ENCODE measurements at places on chromosomes 7 and 10.

DNA sequence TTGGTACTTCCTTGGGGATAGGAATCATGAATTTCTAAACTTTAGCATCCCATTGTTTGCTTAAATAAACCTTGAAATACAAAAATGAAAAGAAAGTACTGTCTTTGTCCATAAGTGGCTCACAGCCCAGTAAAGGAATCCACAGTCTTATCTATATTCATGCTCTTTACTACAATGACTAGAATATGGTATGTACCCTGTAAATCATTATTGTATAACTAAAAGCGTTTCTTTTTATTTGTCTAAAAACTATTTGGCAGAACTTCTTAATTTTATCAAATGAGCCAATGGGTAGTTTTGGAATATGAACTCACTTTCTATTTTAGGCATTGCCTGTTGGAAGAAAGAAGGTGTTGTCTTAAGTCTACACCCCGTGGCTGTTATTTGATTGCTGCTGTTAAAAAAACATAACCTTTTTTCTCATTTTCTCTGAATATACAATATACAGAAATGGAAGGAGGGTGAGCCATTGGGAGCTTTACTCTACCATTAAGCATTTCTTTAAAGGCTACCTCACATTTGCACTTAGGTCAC, 12.4 kb upstream of the STRIP2 start:
- no peak for DNase-seq

GRCh38 chr10:71042216-71042615, 153.9 kb upstream of the PCBD1 start:
- DNase-seq, result no peak

DNA sequence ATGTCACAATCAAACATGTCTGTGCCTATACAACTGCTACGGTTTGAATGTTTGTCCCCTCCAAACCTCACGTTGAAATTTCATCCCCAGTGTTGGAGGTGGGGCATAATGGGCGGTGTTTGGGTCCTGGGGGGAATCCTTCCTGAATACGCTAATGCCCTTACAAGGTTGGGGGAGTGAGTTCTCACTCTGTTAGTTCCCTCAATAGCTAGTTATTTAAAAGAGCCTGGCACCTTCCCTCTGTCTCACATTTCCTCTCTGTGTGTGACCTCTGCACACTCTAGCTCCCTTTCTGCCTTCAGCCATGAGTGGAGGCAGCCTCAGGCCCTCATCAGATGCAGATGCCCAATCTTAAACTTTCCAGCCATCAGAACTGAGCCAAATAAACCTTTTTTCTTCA, 129.5 kb downstream of the GRM8 start:
- DNase-seq, result no peak

GRCh38 chr10:31875608-31876007, 53.0 kb downstream of the ARHGAP12 start:
- DNase-seq, result no peak

DNA sequence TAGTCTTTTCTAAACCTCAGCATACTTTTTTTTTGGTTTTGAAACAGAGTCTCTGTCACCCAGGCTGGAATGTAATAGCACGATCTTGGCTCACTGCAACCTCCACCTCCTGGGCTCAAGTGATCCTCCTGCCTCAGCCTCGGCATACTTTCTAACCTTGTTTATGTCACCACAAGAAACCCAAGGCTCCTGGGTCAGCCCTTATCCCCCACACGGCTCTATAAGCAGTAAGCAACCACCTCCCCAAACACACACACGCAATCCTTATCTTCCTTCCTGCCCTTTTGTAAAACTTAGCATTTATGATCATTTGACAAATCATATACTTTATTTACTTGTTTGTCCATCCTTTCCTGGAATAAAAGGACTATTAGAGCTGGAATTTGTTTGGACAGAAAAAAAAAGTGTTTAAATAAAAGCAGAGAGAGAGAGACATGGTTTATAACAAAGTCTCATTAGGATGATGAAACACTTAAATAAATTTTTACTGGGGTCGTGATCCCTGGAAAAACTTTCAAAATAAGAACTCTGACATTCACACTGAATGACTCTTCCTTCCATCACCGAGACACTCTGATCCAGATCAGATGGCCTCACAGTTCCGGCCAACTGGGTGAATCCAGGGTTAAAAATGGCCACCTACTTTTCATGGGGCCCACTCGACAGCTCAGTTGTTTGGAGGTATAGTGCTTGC, 72.7 kb upstream of the PIK3CG start:
- DNase-seq, result no peak

DNA sequence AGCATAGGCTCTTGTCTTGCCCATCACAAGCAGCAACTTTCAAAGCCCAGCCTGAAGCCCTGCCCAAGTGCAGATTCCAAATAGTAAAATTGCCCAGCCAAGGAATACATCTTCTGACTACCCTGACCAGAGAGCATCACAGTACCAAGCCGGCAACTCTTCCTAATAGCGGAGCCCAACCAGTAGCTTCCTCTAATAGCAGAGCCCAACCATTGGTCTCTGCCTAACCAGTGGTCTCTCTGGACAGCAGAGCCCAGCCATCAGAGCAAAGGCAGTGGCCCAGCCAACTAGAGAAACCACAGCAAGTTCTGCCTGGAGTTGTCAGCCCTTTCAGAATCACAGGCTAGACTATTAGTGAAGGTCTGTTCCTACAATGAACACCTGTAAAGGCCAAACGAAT, 285.6 kb downstream of the HGF start:
- DNase-seq, result no peak

DNA sequence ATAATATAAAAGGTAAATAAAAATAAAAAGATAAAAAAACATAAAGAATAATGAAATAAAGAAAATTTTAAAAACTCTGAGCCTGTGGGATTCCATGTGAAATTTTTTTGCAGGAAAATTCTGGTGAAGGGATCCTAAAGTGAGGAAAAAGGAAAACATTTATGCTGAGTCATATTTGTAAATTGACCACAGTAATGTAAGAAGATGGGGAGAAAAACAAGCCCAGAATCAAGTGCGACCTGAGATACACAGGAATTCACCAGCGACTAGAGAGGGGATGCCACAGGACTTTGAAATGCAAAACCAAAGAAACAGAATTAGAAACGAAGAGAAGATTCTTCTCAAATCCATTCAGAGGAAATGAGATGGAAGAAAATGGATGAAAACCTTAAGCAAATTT, 133.8 kb upstream of the PFKP start:
- DNase-seq, result no peak

DNA sequence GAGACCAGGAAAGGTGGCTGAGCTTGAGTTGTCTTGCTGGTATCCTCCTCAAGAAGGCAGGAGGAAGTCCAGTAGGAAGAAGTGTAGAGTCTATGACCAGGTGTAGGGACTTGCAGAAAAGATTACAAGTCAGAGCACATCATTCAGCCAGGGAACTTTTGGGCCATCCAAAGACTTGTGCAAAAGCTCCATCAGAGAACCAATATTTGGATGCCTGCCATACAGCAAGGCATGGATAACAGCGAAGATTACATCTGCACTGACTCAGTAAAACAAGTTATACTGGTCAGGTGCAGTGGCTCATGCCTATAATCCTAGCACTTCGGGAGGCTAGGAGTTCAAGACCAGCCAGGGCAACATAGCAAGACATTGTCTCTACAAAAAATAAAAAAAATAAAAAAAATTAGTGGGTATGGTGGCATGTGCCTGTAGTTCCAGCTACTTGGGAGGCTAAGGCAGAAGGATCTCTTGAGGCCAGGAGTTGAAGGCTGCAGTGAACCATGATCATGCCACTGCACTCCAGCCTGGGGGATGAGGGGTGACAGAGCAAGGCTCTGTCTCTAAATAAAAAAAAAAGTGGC, 13.2 kb upstream of the NMT2 start:
- DNase-seq, result no peak

- no peak for DNase-seq
These were observed 3.2 kb downstream of the MAFK start for GRCh38 chr7:1533547-1534329.

DNA sequence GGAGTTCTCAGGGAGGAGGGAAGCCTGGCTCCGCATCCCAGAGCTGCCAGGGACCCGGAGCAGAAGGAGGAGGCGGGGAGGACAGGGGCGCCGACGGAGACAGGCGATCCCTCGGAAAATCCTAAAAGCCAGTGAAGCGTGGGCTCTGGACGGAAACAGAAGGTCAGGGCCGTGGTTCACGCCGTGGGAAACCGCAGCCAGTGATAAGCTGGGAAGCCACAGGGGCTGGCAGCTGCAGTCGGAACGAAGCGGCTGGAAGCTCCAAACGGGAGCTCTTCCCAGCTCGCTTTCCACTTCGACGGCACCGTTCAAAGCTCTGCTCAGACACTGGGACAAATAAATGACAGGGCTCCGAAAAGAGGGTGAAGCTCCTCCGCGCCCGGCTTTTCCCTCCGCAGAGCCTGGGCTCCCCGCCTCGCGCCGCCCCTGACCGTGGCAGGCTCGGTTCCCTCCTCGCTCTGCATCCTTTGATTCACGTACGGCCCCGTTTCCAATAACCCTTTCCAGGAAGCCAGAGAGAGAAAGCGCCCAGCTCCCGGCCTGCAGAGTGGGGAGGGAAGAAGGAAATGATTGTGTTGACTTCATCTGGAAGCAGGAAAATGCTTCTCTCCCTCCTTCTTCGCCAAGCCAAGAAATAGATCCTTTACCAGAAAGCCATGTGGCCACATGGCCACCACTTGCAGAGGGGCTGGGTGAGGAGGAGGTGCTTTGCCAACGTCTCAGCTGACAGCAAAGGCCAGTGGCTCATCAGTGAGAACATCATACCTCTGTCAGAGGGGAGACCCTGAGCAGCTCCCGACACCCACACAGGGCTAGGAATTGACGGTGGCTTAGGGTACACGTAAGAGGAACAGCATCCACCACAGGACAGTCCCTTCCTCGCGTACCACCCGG, 57.4 kb downstream of the ADRB1 start:
- DNase-seq, result no peak

GRCh38 chr7:159114981-159115380, 29.7 kb downstream of the VIPR2 start:
- no peak for DNase-seq

- DNase-seq, result no peak
These were observed 43.4 kb downstream of the CDK1 start for GRCh38 chr10:60821656-60822055.

- DNase-seq, result no peak
These were observed 508.9 kb upstream of the NRP1 start for GRCh38 chr10:33843379-33843778.

DNA sequence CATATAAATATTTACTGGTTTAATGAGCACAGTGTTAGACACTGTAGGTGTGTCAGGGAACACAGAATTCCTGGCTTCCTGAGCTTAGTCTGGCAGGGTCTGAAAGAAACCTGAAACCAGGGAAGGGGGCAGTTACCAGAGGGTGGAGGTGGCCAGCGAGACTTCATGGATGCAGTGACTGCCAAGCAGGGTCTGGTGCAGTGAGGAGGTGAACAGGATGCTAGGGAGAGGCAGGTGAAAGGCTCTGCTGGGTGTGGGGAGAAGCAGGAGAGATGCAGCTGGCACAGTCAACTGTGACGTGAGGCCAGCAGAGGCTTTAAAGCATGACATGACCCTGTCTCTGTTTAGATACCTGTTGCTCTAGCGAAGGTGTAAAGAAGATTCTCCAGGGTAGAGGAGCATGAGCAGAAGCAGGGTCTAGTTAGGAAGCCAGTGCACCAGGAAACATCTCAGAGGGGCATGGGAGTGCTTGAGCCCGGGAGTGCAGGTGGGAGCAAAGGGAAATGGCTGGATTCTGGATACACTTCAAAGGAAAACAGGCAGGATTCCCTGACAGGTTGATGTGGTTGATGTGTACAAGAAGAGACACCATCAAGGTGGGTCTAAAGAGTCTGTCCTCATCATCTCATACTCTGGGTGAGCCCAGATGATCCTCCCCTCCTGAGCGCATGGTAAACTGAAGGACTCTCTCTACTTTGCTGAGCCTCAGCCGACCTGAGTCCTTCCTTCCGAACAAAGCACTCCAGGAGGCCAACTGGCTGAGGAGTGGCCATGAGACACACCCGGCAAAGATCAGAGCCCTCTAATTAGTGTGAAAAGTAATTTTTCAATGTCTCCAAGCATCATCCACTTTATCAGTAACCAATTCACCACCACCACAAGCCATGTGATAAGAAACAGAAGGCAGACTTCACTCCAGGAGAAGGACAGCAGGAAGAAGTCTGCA, 186.8 kb downstream of the COBL start:
- no peak for DNase-seq

- no peak for DNase-seq
These were observed 21.2 kb upstream of the MINDY3 start for GRCh38 chr10:15881542-15881941.

DNA sequence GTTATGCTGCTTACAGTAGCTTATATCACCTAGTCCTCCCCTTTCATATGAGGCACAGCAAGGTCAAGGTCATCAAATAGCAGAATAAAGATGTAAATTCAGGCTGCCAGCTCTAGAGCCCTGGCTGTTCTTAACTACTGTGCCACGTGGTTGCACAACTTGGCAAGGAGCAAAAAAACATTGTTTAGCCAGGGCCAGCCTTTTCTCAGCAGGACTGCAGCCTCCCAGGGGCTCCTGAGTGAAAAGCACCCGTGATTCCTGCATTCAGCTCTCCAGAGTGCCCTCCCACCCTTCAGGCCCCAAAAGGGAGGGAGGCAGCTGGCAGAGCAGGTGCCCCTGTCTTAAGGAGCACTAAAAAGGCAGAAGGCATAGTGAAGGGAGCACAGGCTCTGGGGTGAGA, 31.8 kb upstream of the TM9SF3 start:
- no peak for DNase-seq

DNA sequence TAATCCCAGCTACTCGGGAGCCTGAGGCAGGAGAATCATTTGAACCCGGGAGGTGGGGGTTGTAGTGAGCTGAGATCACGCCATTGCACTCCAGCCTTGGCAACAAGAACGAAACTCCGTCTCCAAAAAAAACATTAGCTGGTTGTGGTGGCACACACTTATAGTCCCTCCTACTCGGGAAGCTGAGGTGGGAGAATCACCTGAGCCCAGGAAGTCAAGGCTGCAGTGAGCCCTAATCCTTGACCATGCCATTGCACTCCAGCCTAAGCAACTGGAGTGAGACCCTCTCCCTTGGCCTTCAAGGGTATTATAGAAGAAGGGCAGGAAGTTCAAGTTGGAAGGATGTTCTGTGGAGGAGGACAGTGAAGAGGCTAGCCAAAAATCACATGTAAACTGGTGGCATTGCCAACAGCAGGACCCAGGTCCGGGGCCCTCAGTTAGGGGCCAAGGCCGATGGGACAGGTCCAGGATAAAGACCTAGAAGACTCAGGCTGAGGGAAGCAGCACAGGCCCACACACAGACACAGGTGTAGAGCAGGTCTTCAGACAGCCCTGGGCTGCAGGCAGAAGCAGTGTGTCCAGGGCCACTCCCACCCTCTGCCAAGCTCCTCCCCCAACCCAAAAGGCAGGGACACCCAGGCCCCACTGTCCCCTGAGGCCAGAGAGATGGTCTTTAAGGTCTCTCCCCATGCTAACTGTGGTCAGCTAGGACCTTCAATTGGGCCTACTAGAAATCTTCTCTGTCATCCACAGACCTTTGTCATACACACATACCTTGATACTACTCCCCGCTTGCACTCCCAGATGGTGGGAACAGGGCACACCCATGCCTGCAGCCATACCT, 8.4 kb upstream of the SAMD8 start:
- DNase-seq, result no peak

GRCh38 chr7:79091011-79091410, 362.5 kb downstream of the MAGI2 start:
- no peak for DNase-seq

- no peak for DNase-seq
These were observed 196.9 kb upstream of the CDCA7L start for GRCh38 chr7:22142572-22142971.

GRCh38 chr10:121425623-121426022, 172.6 kb downstream of the FGFR2 start:
- DNase-seq, result no peak
